CD4-positive, alpha-beta memory T cell (primary cell): ENCODE measurements at places on chromosomes 13 and 19. TPM values are rescaled to one million over a fixed set of nuclear protein-coding genes. Genes with fewer than 3 reads are reported as not detected.

Gene ZNF226
- 23.4 TPM for polyA plus RNA-seq

Gene APOC1
- not detected for polyA plus RNA-seq

Gene NLRP5
- polyA plus RNA-seq: not detected

Gene KPTN
- polyA plus RNA-seq: 10.6 TPM

Gene S1PR4
- polyA plus RNA-seq: 503 TPM

Gene ZIC5
- polyA plus RNA-seq: not detected

Gene EID2
- polyA plus RNA-seq: 22.1 TPM

Gene ADAT3
- polyA plus RNA-seq: 1.4 TPM

Gene IL17D
- polyA plus RNA-seq: not detected

GRCh38 chr19:4877753-4878490 is 10.5 kb upstream of the PLIN3 start:
- no peak overlapping the region for H3K4me3 ChIP-seq
- no peak overlapping the region for H3K27ac ChIP-seq
- no peaks in the 10 kb centered on the region for H3K4me1 ChIP-seq
- no peaks in the 10 kb centered on the region for H3K27me3 ChIP-seq
- no peak for DNase-seq

DNA sequence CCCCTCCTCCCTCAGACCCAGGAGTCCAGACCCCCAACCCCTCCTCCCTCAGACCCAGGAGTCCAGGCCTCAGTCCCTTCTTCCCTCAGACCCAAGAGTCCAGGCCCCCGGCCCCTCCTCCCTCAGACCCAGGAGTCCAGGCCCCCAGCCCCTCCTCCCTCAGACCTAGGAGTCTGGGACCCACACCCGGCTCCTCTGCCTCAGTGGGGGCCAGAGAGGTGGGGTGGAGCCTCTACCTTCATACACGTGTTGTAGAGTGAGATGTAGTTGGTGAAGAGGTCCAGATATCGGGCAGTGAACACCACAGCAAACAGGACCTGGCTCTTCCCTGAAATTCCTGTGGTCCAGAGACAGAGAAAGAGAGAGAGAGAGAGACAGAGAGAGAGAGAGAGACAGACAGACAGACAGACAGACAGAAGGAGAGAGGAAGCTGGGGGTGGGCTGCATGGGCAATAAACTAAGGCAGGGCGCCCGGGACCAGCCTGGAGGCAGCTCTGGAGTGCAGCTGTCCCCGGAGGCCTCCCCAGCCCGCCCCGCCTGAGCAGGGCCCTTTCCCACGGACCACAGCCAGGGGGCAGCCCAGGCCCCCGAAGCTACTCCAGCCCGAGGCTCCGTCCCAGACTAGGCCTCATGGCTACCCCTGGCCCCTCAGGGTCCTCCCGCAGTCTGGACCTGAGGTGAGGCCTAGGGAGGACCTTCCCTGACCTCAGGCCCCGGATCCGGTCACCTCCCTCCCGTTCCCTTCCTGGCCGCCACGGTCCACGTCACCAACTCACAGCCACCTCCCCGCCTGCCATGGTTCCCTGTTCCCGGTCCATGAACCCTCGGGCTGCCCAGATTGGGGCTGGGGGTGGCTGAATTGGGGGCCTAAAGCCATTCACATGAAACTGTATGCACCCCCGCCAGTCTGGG is 907 bp downstream of the KDELR1 start:
- H3K27ac ChIP-seq: peak overlapping the region; percentile 93
- peaks cover 34% of the 10 kb centered on the region for H3K4me1 ChIP-seq
- peaks cover 10% of the 10 kb centered on the region for H3K27me3 ChIP-seq
- peak; percentile 60 for DNase-seq
- peak overlapping the region; percentile 89 for H3K4me3 ChIP-seq
- H3K36me3 ChIP-seq: peaks cover 22% of the 10 kb centered on the region

DNA sequence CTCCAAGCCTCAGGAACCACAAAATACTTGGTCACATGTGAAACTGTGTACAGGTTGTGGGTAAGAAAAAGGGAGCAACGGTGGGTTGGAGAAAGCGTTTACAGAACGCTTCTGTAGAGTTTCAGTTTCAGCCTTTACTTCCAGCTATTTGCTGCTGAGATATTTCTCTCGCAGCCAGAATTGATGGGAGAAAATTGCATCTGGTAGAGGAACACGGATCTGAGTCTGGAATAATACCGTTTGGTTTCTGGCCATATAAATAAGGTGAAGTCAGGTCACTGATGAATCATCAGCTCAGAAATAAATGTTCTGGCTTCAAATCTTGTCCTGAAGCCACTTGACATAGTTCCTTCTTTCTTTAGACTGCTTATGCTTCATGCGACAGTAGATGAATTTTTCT is 20.3 kb upstream of the RFC3 start:
- DNase-seq: no peak
- H3K27me3 ChIP-seq: no peaks in the 10 kb centered on the region
- H3K36me3 ChIP-seq: no peaks in the 10 kb centered on the region
- H3K27ac ChIP-seq: no peak overlapping the region
- no peak overlapping the region for H3K4me3 ChIP-seq

DNA sequence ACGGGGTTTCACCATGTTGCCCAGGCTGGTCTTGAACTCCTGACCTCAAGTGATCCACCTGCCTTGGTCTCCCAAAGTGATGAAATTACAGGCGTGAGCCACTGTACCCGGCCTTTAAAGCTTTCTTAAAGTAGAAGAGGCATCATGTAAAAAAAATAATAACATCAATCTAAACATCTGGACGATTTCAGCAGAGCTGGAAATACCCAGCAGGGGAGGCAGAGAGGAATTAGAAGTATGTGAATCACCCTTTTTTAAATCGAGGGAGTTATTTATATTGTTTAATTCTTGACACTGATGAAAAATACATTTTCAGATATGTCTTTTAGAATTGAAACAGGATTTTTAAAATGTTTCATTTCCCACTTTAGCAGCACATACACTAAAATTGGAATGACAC is 37.4 kb upstream of the MTIF3 start:
- no peak overlapping the region for H3K27ac ChIP-seq
- H3K4me3 ChIP-seq: no peak overlapping the region
- no peaks in the 10 kb centered on the region for H3K4me1 ChIP-seq
- no peak for DNase-seq
- no peaks in the 10 kb centered on the region for H3K27me3 ChIP-seq
- H3K36me3 ChIP-seq: no peaks in the 10 kb centered on the region

DNA sequence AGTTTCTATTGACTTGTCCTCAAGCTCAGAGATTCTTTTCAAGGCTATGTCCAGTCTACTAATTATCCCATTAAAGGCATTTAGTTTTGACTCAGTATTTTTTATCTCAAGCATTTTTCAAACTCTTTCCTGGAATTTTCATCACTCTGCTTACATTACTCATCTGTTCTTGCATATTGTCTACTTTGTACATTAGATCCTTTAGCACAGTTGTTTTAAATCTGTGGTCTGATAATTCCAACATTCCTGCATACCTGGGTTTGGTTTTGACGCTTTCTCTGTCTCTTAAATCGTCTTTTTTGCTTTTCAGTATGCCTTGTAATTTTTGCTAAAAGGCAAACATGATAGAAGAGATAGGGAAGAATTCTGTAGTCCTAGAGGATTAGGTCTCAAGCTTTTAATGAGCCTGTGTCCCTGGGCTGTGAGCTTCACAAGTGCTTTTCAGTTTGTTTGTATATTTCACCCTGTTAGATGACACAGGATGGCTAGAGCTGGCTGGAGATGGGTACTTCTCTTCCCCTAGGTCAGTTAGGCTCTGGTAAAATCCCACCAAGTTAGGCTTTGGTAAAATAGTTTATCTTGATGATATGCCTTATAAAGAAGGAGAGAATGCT is 46.1 kb upstream of the GPC6 start:
- no peak for DNase-seq
- H3K4me3 ChIP-seq: no peak overlapping the region
- H3K4me1 ChIP-seq: no peaks in the 10 kb centered on the region

DNA sequence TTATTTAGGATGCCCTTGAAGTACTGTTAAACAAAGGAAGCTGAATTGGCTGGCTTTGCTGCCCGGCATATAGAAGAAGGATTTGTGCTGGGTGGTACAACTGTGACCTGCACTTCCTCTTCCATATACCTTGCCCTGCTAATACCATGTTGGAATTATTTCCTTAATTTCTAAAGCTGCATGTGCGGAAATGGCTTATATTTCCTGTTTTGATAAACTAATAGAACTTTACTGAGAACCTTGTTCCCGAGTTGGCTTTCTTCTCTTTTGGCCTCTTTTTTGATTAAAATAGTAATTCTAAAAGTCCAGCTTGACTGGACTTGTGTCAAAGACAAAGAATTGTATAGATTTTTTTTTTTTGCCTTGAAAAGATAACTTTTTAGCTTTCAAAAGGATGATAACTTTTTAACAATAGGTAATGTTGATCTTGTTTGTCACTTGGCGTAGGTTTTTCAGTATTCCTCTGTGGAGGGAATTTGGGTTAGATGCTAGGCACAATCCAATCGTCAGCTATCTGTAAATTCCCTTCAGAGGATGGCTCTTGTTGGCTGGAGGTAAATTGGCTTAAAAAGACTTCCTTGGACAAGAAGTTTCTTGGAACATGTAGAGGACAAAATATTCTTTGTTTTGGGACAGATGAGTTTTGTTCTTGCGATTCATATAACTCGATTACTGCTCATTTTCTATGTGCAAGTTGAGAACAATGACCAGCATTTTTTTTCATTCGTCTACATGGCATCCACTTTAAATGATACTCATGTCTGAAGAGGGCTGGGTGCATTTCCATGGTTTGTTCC is 41.4 kb downstream of the COL4A2 start:
- no peak overlapping the region for H3K27ac ChIP-seq
- no peak for DNase-seq
- no peak overlapping the region for H3K4me3 ChIP-seq
- no peaks in the 10 kb centered on the region for H3K36me3 ChIP-seq

- DNase-seq: peak; percentile 69
- peak overlapping the region; percentile 78 for H3K27ac ChIP-seq
- H3K4me1 ChIP-seq: peaks cover 88% of the 10 kb centered on the region
- no peaks in the 10 kb centered on the region for H3K36me3 ChIP-seq
Measured at GRCh38 chr13:48156466-48156865, 61.6 kb upstream of the MED4 start.

- no peaks in the 10 kb centered on the region for H3K36me3 ChIP-seq
- DNase-seq: no peak
- no peak overlapping the region for H3K27ac ChIP-seq
- no peaks in the 10 kb centered on the region for H3K27me3 ChIP-seq
- no peak overlapping the region for H3K4me3 ChIP-seq
Measured at GRCh38 chr13:71831716-71832115, 35.3 kb downstream of the DACH1 start.

DNA sequence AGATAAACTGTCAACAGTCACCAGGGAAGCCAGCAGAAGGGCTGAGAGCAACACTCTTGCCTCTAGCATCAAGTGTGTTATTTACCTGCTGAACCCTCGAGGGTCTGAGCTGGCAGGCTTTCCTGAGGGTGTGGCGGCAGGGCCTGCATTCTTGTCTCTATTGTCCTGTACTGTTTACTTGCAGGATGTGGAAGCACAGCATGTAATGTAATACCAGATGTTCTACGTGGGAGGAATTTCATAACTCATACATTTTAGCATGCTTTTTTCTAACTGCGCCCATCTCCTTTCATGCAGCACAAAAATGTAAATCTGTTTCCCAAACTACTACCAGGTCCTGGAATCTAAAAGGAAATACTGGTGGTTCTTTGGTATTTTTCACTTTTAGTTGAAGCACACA is 153.1 kb downstream of the RGCC start:
- no peak overlapping the region for H3K4me3 ChIP-seq
- DNase-seq: no peak
- H3K36me3 ChIP-seq: peaks cover 16% of the 10 kb centered on the region
- H3K27me3 ChIP-seq: no peaks in the 10 kb centered on the region

DNA sequence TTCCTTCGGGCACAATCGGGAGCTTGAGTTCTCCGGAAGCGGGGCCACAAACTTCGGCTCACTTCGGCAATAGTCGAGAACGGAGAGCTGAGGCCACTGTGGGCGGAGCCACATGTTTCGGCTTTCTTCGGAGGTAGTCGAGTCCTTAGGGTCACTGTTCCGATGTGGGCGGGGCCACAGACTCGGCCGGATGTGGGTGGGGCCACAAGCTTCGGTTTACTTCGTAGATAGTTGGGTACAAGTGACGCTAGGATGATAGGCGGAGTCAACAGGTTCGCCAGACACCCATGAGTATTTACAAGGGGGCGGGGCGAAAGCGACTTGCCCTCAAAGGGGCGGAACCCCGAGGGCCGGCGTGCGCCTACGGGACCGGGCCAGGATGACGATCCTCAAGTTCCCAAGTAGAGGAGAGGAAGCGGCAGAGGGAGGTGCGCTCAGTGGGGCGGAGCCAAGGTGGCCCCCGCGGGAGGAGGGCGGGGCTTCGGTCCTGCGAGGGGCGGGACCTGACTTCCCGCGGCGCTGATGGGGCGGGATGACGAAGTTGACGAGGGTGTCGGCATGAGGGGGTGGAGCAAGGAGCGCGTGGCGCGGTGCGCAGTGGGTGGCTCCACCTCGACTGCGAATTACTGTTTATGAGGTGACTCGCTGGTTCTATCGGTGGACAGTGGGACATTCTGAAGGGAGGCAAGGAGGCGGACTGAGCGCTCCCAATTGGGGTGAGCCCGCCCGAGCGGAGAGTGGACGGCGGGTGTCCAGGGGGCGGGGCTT is 539 bp upstream of the MBOAT7 start:
- peak overlapping the region; percentile 76 for H3K4me3 ChIP-seq
- H3K4me1 ChIP-seq: peaks cover 30% of the 10 kb centered on the region
- H3K36me3 ChIP-seq: peaks cover 17% of the 10 kb centered on the region
- H3K27ac ChIP-seq: peak overlapping the region; percentile 99
- no peaks in the 10 kb centered on the region for H3K27me3 ChIP-seq

DNA sequence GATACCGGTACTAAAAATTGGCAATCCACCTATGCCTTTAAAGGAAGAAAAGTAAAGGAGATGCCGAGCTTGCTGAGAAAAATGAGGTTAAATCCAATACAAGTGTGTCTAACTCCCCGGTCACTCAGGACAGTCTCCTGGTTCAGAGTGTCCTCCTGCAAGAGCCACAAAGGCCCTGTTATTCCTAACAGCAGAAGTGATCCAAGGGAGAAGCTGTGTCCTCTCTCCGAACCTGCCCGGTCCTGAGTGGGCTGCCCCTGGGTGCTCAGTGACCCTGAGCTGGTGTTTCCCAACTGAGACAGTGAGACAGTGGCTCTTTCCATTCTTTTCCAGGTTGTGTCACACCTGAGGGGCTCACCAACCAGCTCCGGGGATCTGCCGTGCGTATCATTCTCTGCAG is 4.8 kb downstream of the GJB6 start:
- no peak overlapping the region for H3K27ac ChIP-seq
- no peak for DNase-seq
- H3K4me3 ChIP-seq: no peak overlapping the region
- no peaks in the 10 kb centered on the region for H3K36me3 ChIP-seq

GRCh38 chr19:19911150-19911549 is 10.4 kb downstream of the ZNF93 start:
- no peaks in the 10 kb centered on the region for H3K36me3 ChIP-seq
- H3K27me3 ChIP-seq: no peaks in the 10 kb centered on the region
- H3K4me3 ChIP-seq: no peak overlapping the region
- no peak for DNase-seq

GRCh38 chr13:34577051-34577450 is 365.0 kb upstream of the NBEA start:
- no peak overlapping the region for H3K27ac ChIP-seq
- H3K27me3 ChIP-seq: no peaks in the 10 kb centered on the region
- H3K4me1 ChIP-seq: no peaks in the 10 kb centered on the region
- no peaks in the 10 kb centered on the region for H3K36me3 ChIP-seq
- DNase-seq: no peak
- H3K4me3 ChIP-seq: no peak overlapping the region
